Psoas muscle (tissue), 8 donors: ENCODE measurements at places on chromosomes 4 and X. TPM values are rescaled to one million over a fixed set of nuclear protein-coding genes. Genes with fewer than 3 reads are reported as not detected.

MAOA gene
- total RNA-seq: 40.0 TPM

DNA sequence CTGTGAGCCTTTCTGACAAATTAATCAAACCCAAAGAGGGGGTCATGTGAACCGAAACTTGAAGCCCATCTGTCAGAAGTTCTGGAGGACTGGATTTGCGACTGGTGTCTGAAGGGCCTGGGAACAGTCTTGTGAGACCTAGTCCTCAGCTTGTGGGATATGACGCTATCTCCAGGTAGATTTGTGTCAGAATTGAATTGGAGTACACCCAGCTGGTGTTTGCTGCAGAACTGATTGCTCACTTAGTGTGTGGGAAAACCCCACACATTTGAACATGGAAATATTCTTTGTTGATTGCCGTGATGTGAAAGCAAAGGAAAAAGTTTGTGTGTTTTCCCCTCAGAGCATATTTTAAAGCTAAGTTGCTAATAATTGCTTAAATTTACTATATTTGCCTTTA lies 30.3 kb upstream of the TMSB15B start:
- DNase-seq: no peak

DNA sequence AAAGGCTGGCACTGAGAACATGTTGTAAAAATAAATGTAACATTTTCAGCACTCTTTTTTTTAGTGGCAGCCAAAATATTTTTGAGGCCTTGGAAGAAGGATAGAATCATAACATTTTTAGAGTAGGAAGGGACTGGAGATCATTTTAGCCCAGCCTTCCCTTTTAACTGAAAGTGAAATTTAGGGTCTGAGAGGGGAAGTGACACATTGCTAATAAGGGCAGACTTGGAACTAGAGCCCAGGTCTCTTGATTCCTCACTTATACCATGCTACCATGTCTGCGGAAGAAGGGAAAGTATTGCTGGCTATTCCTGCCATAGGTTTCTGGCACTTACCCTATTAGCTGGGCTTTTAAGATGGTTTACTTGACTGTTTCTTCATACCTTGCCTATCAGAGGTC lies 4.8 kb downstream of the WDR44 start:
- no peak for DNase-seq

SPATA18 gene
- 1.2 TPM for total RNA-seq

C4orf36 gene
- not detected for total RNA-seq

GRCh38 chr4:142539796-142540482 lies 306.2 kb downstream of the INPP4B start:
- no peak for DNase-seq

GRCh38 chr4:38016698-38017097 lies 56.5 kb downstream of the PTTG2 start:
- DNase-seq: no peak

DNA sequence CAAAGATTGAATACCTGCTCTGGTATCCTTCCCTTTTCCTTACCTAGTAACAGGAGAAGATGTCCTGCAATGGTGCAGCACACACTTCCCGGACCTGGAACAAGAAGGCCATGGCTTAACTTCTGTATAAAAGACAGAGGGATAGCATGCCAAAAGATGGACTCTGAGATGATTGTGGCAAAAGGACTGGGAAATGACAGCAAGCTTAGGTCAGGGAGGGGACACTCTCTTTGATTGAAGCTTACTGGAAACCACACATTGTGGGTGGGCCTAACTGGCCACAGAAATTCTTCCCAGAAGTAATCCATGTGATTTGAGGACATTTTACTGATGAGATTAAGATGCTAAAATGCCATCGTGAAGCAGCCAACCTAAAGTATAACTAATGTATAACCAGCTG lies 71.0 kb upstream of the OTUD4 start:
- no peak for DNase-seq

- DNase-seq: no peak
Observed at GRCh38 chr4:15717086-15717485, 14.2 kb downstream of the BST1 start.

GRCh38 chr4:108109997-108110416 lies 58.7 kb downstream of the LEF1 start:
- no peak for DNase-seq

HPGDS gene
- total RNA-seq: 0.71 TPM

- peak; percentile 51 for DNase-seq
Observed at GRCh38 chr4:23369331-23369730, 520.5 kb downstream of the PPARGC1A start.

DNA sequence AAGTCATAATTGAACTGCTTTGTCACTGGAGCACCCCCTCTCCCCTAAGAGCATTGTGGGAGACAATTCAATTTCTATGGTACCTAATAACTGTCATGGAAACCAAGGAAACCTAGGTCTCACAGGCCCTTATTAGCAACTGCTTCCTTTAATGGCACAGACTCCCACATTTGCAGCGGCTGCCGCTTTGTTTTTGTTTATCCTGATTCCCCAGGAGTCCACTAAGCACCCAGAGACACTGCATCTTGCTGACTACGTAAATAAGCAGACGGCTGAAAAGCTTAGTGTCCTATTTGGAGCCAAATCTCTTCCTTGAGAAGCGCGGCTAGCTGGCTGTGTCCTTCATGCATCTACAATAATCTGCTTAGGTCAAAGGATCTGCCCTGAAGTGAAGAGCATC lies 494.4 kb downstream of the TMA16 start:
- DNase-seq: no peak

DNA sequence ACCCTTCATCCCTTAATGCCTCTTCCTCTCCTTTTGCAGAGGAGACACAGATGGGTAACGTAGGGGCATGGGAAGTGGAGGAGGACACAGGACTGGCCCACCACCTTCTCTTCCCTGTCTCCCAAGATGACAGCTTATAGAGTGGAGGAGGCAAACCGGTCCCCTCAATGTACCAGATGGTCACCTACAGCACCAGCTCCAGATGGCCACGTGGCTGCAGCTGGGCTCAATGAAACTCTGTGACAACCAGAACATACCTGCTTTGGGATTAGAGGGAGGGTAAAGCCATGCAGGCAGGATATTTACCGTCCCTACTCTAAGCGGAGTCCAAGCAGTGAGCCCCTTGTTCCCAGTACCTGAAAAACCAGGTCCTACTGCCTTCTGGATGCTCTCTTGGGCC lies 7.5 kb upstream of the KLHL15 start:
- DNase-seq: no peak

ARHGAP36 gene
- total RNA-seq: 0.93 TPM

DNA sequence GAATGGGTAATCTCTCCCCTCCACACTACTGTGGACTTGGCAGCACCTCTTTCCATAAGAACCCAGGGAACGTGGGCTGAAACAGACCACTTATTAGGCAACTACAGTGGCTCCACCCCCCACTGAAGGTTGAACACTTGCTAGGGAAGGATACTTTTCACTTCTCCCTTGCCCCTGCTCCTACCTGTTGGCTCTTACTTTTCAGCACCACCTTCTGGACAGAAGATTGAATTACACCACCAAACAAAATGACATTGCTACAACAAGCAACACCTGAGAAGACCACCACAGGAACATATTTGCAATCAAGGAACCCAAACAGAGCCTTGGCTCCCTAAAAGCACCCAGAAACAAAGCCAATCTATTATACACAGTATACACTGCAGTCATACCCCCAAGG lies 132.1 kb upstream of the CXCL13 start:
- DNase-seq: no peak

VCX3B gene
- not detected for total RNA-seq

DNA sequence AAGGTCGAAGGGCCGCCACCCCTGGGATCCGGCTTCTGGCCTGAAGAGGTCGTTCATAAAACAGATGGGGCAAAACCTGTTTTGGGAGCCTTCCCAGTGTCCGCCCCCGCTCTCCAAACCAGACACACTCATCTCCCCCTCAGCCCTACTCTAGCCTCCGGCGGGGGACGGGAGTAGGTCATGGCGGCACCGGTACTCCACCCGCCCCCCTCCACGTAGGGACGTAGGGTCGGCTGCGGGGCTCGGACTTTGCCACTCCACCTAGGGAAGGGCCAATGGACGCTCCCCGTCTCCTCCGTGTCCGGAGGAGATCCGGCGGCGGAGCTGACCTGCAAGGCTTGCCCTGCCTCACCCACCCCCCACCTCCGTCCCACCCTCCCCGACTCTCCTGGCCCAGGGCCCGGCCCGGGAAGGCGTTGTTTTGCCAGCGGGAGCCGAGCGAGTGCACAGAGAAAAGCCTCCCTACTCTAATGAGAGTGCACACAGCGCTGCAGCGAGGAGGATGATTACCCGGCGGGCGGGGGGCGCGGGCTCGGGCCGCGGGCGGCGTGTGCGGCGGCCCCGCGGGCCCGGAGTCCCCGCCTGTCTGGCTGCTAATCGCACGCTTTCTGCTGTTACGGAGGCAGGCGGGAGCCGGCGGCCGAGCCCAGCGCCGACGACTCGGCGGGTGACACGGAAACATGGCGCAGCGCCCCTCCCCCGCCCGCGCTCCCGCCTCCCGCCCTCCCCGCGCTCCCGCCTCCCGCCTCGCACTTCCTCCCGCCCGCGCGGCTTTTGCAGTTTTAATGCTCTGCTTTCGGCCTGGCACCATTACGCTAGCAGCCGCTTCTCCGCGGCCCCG lies 8.3 kb upstream of the BCOR start:
- peak; percentile 80 for DNase-seq
